ENCODE measurements at places on chromosomes 2 and 18. TPM values are rescaled to one million over a fixed set of nuclear protein-coding genes. Genes with fewer than 3 reads are reported as not detected.

The FBXO48 gene
- total RNA-seq = 0.88 TPM

The CDH20 gene
- total RNA-seq = 38.9 TPM

The TEX44 gene
- not detected for total RNA-seq

The DSC1 gene
- total RNA-seq = 0.97 TPM

The CCDC150 gene
- total RNA-seq = 1.7 TPM

- no peak for ATAC-seq
These were observed 24.7 kb downstream of the ATAD2B start for GRCh38 chr2:23901966-23902846.

- no peak for ATAC-seq
These were observed 89.1 kb upstream of the NEDD4L start for GRCh38 chr18:57954935-57955334.

DNA sequence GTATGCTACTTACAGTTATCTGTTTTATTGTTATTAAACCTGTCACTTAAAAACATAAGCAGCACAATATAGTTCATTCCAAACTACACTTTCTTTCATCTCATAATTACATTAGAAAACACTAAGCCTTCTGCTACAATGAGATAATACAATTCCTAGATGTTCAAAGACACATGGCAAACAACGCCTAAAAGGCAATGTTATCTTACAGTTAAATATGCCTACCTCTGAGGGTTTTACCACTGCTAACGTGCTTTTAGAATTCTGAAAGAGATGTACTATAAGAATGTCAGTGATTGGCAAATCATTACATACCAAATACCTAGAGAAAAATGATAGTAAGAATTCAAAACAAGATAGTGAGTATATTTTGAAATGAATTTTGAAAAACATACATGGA is 46.8 kb upstream of the SPOPL start:
- no peak for ATAC-seq

- no peak for ATAC-seq
These were observed 963 bp upstream of the MRPL44 start for GRCh38 chr2:223956300-223956699.

GRCh38 chr2:160039166-160039903 is 23.1 kb downstream of the PLA2R1 start:
- ATAC-seq = peak; percentile 38

- ATAC-seq = no peak
These were observed 151.2 kb downstream of the PRPF40A start for GRCh38 chr2:152565884-152566727.
